Esophagus muscularis mucosa (tissue), 4 donors: ENCODE measurements at places on chromosomes 6 and 20. TPM values are rescaled to one million over a fixed set of nuclear protein-coding genes. Genes with fewer than 3 reads are reported as not detected.

Gene RAET1G
- total RNA-seq: 0.29 TPM

Gene SALL4
- not detected for total RNA-seq

Gene MUC21
- not detected for total RNA-seq

Gene EPHA7
- total RNA-seq: 221 TPM

Gene SRSF12
- total RNA-seq: 1.2 TPM

Gene TGM2
- total RNA-seq: 385 TPM

Gene B3GALT4
- total RNA-seq: 13.1 TPM

Gene CCN6
- not detected for total RNA-seq

Gene USP49
- total RNA-seq: 2.1 TPM

Gene TCF21
- total RNA-seq: 44.5 TPM

Gene AKAP12
- 188 TPM for total RNA-seq

Gene RAET1E
- not detected for total RNA-seq

Gene HFE
- total RNA-seq: 3.0 TPM

DNA sequence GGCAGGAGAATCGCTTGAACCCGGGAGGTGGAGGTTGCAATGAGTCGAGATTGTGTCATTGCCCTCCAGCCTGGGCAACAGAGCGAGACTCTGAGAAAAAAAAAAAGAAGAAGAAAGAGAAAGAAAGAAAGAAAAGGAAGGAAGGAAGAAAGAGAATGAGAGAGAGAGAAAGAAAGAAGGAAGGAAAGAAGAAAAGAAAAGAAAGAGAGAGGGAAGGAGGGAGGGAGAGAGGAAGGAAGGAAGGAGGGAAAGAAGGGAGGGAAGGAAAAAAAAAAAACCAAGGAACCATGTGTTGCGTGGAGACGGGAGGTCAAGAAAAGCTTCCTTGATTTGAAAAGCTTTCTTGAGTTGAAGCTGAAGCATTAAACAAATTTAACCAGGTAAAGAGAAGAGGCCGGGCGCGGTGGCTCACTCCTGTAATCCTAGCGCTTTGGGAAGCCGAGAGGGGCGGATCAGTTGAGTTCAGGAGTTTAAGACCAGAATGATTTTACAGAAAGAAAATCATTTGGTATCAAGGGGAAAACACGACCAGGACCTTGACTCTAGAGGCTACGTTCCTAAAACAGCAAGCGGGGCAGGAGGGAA lies 90.5 kb upstream of the PRSS16 start:
- no peak overlapping the region for H3K27ac ChIP-seq
- peak overlapping the region; percentile 53 for H3K4me3 ChIP-seq
- peaks cover 17% of the 10 kb centered on the region for H3K4me1 ChIP-seq
- no peaks in the 10 kb centered on the region for H3K36me3 ChIP-seq

GRCh38 chr6:12848964-12849808 lies 132.6 kb downstream of the PHACTR1 start:
- no peak overlapping the region for H3K4me3 ChIP-seq
- peak; percentile 70 for DNase-seq
- no peak overlapping the region for H3K27ac ChIP-seq
- H3K4me1 ChIP-seq: no peaks in the 10 kb centered on the region

GRCh38 chr6:99811636-99812035 lies 182.4 kb downstream of the MCHR2 start:
- no peak for DNase-seq
- no peaks in the 10 kb centered on the region for H3K27me3 ChIP-seq
- H3K36me3 ChIP-seq: no peaks in the 10 kb centered on the region
- no peak overlapping the region for H3K27ac ChIP-seq
- H3K4me3 ChIP-seq: no peak overlapping the region

- peaks cover 15% of the 10 kb centered on the region for H3K4me1 ChIP-seq
- H3K4me3 ChIP-seq: no peak overlapping the region
- no peak for DNase-seq
- H3K27me3 ChIP-seq: no peaks in the 10 kb centered on the region
- no peaks in the 10 kb centered on the region for H3K36me3 ChIP-seq
Observed at GRCh38 chr6:139708337-139709199, 334.1 kb upstream of the CITED2 start.

GRCh38 chr6:149028767-149029405 lies 282.1 kb downstream of the UST start:
- peaks cover 30% of the 10 kb centered on the region for H3K4me1 ChIP-seq
- H3K27ac ChIP-seq: no peak overlapping the region
- H3K4me3 ChIP-seq: no peak overlapping the region
- no peaks in the 10 kb centered on the region for H3K36me3 ChIP-seq
- no peaks in the 10 kb centered on the region for H3K27me3 ChIP-seq

GRCh38 chr20:32168184-32168910 lies 39.2 kb downstream of the PLAGL2 start:
- H3K4me1 ChIP-seq: no peaks in the 10 kb centered on the region
- H3K36me3 ChIP-seq: peaks cover 47% of the 10 kb centered on the region
- no peak overlapping the region for H3K4me3 ChIP-seq
- no peak for DNase-seq
- no peak overlapping the region for H3K27ac ChIP-seq

DNA sequence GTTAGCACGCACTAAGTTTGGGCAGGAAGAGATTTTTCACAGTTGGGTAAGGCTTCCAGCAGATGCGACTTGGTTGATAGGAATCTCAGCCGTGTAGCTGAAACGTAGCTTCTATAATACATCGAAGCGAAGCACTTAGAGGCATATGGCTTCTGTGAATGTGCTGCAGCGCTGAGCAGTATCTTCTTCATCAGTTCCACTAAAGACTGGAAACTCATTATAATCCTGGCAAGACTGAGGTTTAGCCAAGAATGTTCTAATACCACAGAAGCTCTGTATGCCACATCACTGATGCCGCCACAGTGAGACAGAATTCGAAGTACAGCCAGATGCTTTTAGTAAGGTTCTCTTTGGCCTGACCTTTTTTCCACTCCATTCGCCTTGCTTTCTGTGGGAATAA lies 680.2 kb upstream of the AGPAT4 start:
- H3K4me1 ChIP-seq: peaks cover 7% of the 10 kb centered on the region
- H3K27ac ChIP-seq: no peak overlapping the region
- no peak overlapping the region for H3K4me3 ChIP-seq
- DNase-seq: no peak
- no peaks in the 10 kb centered on the region for H3K36me3 ChIP-seq

DNA sequence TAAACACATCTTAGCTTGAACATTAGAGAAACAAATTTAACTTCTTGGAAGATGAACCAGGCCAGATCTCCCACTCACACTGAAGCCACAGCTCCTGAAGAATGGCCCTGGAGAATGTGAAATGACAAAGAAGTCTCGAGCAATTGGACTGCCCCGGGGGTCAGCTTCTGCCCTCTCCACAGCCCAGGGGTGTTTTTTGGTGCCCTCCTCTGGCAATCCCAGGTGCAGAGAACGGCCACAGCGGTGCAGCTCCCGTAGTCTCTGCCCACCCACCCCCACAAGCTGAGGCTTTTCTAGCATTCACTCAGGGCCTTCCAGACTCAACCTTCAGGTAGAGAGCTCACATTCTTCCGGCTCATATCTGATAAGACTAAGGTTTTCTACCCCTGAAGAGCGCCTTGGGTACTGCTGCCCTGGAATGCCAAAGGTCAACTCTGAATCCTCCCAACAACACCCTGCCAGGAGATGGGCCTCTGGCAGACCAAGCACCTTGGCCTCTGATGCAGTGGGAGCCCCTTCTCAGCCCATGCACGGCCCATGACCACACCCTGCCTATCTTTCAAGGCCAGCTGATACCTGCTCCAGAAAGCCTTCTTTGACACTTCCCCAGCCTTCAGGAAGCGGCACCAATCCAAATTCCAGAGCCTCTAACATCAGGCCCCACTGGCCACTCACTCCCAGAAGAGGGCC lies 208.3 kb downstream of the SYNDIG1 start:
- no peaks in the 10 kb centered on the region for H3K4me1 ChIP-seq
- H3K4me3 ChIP-seq: no peak overlapping the region
- no peak overlapping the region for H3K27ac ChIP-seq
- DNase-seq: no peak
- H3K27me3 ChIP-seq: no peaks in the 10 kb centered on the region

- no peaks in the 10 kb centered on the region for H3K36me3 ChIP-seq
- no peaks in the 10 kb centered on the region for H3K4me1 ChIP-seq
- no peaks in the 10 kb centered on the region for H3K27me3 ChIP-seq
- no peak overlapping the region for H3K27ac ChIP-seq
Observed at GRCh38 chr20:2341336-2341735, 39.4 kb upstream of the TGM6 start.

DNA sequence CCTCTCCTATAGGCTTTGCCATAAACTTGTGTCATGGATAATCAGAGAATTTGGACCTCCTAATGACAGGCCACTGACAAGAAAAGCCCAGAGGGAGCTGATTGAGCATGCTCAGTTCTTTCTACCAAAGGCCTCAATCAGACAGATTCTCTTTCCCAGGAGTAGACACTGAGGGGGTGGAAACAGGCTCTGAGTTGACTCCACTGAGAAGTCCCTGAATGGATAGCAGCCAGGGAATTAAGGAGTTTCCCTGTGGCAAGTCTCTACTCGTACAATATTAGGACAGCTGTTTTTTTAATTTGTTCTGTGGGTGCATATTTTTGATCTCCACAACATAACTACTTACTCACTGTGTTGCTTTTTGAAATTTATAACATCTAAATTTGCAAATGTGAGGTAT lies 63.3 kb downstream of the SLC16A10 start:
- no peaks in the 10 kb centered on the region for H3K36me3 ChIP-seq
- no peak overlapping the region for H3K27ac ChIP-seq
- H3K4me1 ChIP-seq: no peaks in the 10 kb centered on the region
- no peak overlapping the region for H3K4me3 ChIP-seq
- H3K27me3 ChIP-seq: no peaks in the 10 kb centered on the region
- DNase-seq: no peak

DNA sequence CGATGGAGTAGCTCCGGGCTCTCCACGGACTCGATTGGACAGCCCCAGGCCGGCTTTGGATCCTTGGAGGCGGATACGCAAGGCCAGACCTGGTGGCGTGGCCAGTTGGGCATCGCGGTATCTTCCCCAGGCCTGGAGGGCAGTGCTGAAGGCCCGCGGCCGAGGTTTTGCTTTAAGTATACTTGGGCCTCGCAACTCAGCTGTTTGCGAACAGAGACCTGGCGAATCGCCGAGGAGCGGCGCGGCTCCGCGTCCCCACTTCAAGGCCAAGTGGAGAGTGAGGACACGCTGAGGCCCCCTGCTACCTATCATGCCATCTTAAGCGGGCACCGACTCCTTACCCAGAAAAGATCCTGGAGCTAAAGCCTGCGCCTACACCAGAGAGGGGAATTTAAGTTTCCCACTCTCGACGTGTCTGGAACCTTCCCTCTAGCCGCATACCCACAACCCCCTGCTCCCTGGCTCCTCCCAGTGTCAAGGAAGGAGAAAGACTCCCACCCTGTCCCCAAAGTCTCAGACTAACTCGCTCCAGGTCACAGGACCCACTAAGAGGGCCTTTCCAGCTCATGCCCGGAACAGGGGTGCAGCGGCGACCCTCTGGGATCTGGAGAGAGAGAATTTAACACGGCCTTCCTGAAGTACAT lies 4.1 kb downstream of the LINC00237 start:
- DNase-seq: peak; percentile 81
- no peak overlapping the region for H3K27ac ChIP-seq
- H3K4me1 ChIP-seq: peaks cover 39% of the 10 kb centered on the region
- no peaks in the 10 kb centered on the region for H3K36me3 ChIP-seq
- peaks cover 77% of the 10 kb centered on the region for H3K27me3 ChIP-seq
- peak overlapping the region; percentile 44 for H3K4me3 ChIP-seq

DNA sequence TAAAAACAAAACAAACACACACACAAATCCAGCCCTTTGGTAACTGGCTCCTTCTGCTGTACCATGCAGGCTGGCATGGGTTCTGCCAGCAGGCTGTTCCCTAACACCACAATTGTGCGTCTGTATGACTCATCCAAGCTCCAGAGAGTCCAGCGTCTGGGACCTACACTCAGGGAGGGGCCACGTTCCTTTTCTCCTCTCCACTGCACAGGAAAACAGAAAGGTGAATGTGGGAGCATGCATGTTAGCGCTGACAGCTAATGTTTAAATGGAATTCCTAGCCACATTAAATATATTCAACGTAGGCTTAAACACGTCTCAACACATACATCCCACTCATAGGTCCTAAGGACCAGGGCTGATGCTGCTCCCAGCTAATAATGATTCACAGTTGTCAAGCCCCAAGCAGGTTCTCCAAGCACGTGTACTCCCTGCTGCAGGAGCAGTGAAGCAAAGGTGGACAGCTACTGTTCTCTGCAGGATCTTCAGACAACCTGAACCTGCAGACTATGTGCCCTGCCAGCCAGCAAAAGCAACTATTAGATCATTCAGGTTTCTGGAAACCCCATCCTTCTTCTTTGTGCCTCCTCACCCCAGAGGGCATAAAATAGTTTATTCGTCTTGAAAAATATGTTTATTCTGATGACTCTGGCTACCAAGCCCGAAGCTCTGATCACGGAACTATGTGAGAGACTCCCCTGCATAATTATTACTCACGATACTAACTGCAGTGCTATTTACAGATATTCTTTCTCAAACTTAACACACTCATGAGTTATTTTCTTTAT lies 20.9 kb downstream of the MAP1LC3A start:
- no peaks in the 10 kb centered on the region for H3K27me3 ChIP-seq
- H3K4me3 ChIP-seq: no peak overlapping the region
- DNase-seq: peak; percentile 90
- H3K4me1 ChIP-seq: peaks cover 34% of the 10 kb centered on the region
- peak overlapping the region; percentile 37 for H3K27ac ChIP-seq

- peaks cover 19% of the 10 kb centered on the region for H3K36me3 ChIP-seq
- peaks cover 51% of the 10 kb centered on the region for H3K4me1 ChIP-seq
- no peaks in the 10 kb centered on the region for H3K27me3 ChIP-seq
- no peak for DNase-seq
- H3K4me3 ChIP-seq: no peak overlapping the region
Observed at GRCh38 chr6:39892490-39893129, 41.7 kb downstream of the MOCS1 start.

DNA sequence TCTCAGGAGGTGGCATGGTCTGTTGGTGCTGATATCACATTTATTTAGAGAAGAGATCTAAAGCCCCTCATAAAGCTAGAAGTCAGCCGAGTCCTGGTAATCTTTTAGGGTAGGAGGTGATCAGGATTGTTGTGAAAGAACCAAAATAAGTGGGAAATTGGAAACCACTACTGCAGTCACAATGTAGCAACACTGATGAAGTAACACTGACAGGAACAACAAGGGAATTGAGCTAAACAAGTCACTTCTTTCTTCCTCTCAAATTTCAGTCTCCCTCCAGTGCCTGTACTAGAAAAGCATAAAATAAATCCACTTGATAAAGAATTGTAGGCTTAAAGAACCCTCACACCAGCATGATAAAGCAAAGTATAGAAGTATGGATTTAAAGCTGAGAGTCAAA lies 1509.0 kb downstream of the GRIK2 start:
- H3K4me1 ChIP-seq: no peaks in the 10 kb centered on the region
- DNase-seq: no peak
- no peak overlapping the region for H3K4me3 ChIP-seq
- no peak overlapping the region for H3K27ac ChIP-seq
- H3K27me3 ChIP-seq: no peaks in the 10 kb centered on the region

GRCh38 chr6:165042912-165043311 lies 266.5 kb downstream of the C6orf118 start:
- H3K4me1 ChIP-seq: no peaks in the 10 kb centered on the region
- no peaks in the 10 kb centered on the region for H3K27me3 ChIP-seq
- H3K36me3 ChIP-seq: no peaks in the 10 kb centered on the region
- H3K27ac ChIP-seq: no peak overlapping the region

DNA sequence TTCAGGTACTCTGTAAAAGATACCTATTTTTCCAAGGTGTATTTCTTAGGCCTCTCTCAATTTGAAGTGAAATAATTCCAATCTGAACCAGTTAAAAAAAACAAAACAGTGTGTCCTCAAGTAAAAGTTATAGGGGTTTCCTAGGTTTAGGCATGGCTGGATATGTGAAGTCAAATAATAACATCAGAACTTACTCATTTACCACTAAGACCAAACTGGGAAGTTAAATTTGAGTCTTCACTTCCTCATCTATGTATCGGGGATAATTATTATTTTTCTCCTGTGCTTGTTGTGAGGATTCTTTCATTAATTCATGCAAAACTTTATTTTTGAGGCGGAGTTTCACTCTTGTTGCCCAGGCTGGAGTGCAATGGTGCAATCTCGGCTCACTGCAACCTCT lies 86.2 kb upstream of the PTPRK start:
- DNase-seq: no peak
- H3K27me3 ChIP-seq: no peaks in the 10 kb centered on the region
- no peak overlapping the region for H3K27ac ChIP-seq
- no peak overlapping the region for H3K4me3 ChIP-seq
